ENCODE measurements at places on chromosomes 13 and 19. TPM values are rescaled to one million over a fixed set of nuclear protein-coding genes. Genes with fewer than 3 reads are reported as not detected.

DNA sequence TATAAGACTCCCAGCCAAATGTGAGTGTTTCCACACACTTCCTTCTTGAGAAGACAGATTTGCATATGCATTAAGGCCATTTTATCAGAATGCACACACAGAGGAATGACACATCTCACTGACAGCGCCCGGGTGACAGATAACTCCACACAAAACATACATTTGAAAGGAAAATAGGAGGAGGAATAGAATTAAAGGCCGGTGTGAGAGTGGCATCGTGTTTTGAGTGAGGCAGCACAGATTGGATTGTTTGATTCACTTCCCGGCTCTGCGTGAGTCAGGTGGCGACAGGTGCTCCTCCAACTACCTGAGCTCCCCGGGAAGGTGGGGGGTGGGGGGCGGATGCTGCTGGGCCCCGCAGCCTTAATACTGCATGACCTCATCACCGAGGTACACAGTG lies 429.0 kb downstream of the TSHZ3 start:
- H3K27ac ChIP-seq = no peak overlapping the region
- H3K27me3 ChIP-seq = peaks cover 84% of the 10 kb centered on the region
- no peak for DNase-seq

DNA sequence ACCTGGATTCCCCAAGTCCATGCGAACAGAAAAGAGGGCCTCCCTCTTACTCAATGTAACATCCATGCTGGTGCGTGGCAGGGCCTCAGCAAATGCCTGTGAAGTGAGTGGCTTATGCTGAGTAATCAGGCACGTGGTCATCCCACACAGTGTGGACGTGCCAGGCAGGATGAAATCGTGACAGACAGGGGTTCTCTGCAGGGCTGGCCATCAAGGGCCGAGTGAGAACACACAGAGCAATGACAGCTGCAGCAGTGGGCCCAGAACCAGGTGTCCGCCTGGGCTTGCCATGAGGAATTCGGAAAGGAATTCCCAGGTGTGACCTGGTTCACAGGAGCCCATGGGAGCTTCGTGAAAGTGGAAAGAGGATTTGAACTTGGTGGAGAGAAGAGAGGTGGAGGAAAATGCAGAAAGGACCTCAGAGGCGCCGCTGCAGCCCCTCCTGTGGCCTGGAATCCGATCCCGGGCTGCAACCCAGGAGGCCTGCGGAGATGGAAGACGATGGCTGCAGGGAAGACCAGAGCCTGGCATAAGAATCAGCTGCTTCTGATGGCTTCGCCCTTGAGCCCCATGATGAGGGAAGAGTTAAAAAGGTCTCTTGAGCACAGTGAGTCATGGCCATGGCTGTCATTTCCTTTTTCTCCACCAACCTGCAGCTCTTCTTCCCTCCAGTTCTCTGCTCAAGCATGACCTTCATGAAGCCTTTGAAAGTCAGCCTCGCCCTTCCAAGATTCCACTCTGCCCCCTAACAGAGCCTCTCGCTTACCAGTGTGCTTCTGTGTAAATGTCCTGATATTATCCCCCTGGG lies 34.6 kb upstream of the SOX1 start:
- no peaks in the 10 kb centered on the region for H3K36me3 ChIP-seq
- no peaks in the 10 kb centered on the region for H3K4me1 ChIP-seq
- no peak overlapping the region for H3K4me3 ChIP-seq
- no peak overlapping the region for H3K27ac ChIP-seq
- DNase-seq = no peak
- peaks cover 64% of the 10 kb centered on the region for H3K27me3 ChIP-seq

- H3K36me3 ChIP-seq = no peaks in the 10 kb centered on the region
- no peak for DNase-seq
- H3K4me1 ChIP-seq = no peaks in the 10 kb centered on the region
- H3K27ac ChIP-seq = no peak overlapping the region
- H3K4me3 ChIP-seq = no peak overlapping the region
- peaks cover 6% of the 10 kb centered on the region for H3K27me3 ChIP-seq
Measured at GRCh38 chr13:77506874-77507273, 28.6 kb upstream of the SCEL start.

DNA sequence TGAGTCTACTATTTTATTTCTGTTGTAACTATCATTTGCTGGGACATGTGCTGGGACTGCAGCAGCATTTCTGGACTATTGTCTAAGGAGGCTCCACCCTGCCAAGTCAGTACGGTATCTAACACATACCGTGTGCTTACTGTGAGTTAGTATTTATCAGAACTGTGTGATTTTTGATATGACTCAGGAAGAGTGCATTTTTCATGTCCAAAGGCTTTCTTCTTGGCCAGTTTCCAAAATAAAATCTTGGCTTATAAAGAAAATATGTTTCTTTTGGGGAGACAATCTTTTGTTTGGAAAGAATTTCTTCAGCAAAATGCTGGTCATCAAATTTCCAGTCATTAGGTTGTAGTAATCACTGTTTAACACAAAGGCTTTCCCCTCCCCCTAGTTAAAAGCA lies 11.6 kb downstream of the PARP4 start:
- H3K27me3 ChIP-seq = no peaks in the 10 kb centered on the region
- peaks cover 34% of the 10 kb centered on the region for H3K4me1 ChIP-seq
- peaks cover 35% of the 10 kb centered on the region for H3K36me3 ChIP-seq
- H3K4me3 ChIP-seq = no peak overlapping the region

DNA sequence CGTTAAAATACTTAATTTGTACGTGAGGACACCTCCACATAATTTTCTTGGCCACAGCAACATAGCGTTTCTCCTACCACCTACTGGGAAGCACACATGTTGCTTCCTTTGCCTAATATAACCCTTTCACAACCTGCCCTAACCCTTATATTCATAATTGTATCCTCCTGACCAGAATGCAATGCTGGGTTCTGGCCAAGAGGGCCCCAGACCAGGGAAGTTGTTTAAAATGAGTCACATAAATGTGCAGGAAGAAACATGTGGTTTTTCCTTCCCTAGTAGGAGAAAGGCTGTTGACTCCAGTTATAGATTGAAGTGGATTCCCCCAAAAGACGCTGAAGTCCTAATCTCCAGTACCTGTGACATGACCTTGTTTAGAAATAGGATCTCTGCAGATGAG lies 187.3 kb downstream of the NUFIP1 start:
- no peak overlapping the region for H3K4me3 ChIP-seq
- no peaks in the 10 kb centered on the region for H3K36me3 ChIP-seq
- H3K27ac ChIP-seq = peak overlapping the region; percentile 51
- peaks cover 24% of the 10 kb centered on the region for H3K4me1 ChIP-seq

LNX2 gene
- 11.2 TPM for total RNA-seq

ARHGAP33 gene
- total RNA-seq = 3.8 TPM
